ENCODE measurements at places on chromosomes 5 and 9.

DNA sequence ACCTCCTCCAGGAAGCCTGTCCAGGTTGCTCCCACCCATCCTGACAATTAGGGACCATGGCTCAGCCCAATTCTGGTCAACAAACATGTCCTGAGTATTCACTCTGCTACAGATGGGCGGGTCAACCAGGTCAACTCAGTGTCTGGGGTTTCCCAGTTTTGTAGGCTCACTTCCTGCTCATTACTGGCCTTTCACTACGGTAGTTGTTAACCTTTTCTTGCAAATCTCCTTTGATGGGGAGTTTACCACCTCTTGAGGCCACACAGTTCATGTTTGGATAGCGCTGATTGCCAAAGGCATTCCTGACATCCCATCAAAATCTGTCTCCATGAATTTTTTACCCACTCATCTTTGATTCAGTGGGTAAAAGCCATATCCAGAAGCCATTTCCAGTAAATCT is 13.8 kb downstream of the TMEM8B start:
- DNase-seq = no peak

DNA sequence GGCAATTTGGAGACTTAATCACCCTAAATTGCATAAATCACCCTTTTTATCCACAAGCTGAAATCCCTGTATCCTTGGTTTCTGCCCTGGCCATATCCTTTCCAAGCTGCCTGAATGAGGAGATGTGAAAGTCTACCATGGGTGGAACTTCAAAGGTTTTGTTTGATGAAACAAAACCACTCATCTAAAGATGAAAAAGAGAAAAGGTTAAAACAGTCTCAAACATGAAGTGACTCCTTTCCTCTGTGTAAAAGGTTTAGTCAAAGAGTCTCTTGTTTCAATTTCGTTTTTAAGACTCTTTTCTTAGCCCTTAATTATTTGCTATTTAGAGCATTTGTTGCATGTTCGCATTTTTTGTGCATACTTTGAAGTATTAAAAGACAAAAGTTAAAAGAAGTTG is 11.2 kb downstream of the SLC45A2 start:
- no peak for DNase-seq

GRCh38 chr5:145347026-145347616 is 488.0 kb downstream of the PRELID2 start:
- DNase-seq = peak; percentile 33

GRCh38 chr5:74122979-74123590 is 497.1 kb downstream of the ARHGEF28 start:
- no peak for DNase-seq

- DNase-seq = no peak
Measured at GRCh38 chr5:138352722-138353559, 456 bp downstream of the KDM3B start.

GRCh38 chr5:61969347-61969746 is 336.7 kb upstream of the KIF2A start:
- no peak for DNase-seq

- no peak for DNase-seq
Measured at GRCh38 chr5:5453131-5453530, 30.7 kb downstream of the ICE1 start.

GRCh38 chr5:21398511-21398910 is 1410.5 kb upstream of the CDH18 start:
- DNase-seq = no peak

- DNase-seq = no peak
Measured at GRCh38 chr5:152838241-152838786, 433.2 kb upstream of the NMUR2 start.

- peak; percentile 38 for DNase-seq
Measured at GRCh38 chr9:7363777-7364477, 435.7 kb downstream of the DMAC1 start.

- no peak for DNase-seq
Measured at GRCh38 chr5:134131165-134131564, 16.7 kb downstream of the TCF7 start.

DNA sequence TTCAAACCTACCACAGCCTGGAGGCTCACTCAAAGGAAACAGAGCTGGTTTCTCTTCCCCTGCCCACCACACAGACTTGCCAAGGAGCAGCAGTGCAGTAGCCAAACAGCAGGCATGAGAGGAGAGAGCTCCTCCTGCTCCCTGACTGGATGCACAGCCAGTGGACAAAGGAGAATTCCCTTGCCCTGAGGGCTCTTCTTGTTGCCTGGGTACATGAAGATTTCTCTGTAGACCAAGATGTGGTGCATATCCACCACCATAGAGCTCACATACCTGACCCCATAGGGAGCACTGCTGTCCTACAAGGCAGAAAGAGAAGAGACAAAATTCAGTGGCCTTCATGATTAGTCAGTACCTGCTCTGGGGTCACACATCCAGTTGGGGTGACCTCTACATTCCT is 56.3 kb upstream of the SPATA31E1 start:
- DNase-seq = no peak

- no peak for DNase-seq
Measured at GRCh38 chr9:105205787-105206495, 38.5 kb upstream of the SLC44A1 start.

GRCh38 chr5:175696139-175696854 is 38.4 kb downstream of the HRH2 start:
- DNase-seq = peak; percentile 68

- no peak for DNase-seq
Measured at GRCh38 chr9:78273761-78274160, 23.2 kb upstream of the PSAT1 start.

GRCh38 chr9:130078547-130078946 is 24.8 kb downstream of the GPR107 start:
- DNase-seq = no peak

DNA sequence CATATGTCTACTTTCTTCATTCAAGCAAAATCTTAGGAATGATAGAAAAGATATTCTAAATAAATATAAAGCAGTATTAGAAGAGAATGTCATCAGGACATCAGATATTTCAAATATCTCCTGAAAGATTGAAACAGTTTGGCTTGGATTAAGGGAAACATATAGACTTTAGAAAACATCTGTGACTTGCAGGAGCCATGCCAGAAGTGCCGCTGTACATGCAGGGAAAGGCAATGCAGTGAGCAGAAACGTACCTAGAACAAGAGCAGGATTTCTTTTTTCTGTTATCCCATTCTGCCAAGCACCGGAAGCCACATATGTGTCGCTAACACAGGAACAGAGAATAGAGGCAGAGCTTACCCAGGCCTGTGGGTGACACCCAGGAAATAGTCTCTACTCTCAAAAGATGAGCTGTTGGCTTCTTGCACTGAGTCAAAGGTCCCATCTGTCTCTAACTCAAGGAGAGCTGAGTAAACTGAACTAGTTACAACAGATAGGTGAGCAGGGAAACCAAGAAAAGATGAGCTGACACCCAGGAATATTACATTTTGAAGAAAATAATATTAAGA is 5.8 kb downstream of the ADAMTS19 start:
- DNase-seq = no peak

- DNase-seq = peak; percentile 15
Measured at GRCh38 chr5:1544294-1544961, 20.7 kb upstream of the LPCAT1 start.

- no peak for DNase-seq
Measured at GRCh38 chr9:7185612-7186011, 427.8 kb downstream of the KDM4C start.

GRCh38 chr5:179345433-179346321 is at the start of gene ADAMTS2:
Gene ADAMTS2 (minus strand): TSS chr5:179345461. CDS start chr5:179345328, 133 bp downstream.
- DNase-seq = peak; percentile 85

DNA sequence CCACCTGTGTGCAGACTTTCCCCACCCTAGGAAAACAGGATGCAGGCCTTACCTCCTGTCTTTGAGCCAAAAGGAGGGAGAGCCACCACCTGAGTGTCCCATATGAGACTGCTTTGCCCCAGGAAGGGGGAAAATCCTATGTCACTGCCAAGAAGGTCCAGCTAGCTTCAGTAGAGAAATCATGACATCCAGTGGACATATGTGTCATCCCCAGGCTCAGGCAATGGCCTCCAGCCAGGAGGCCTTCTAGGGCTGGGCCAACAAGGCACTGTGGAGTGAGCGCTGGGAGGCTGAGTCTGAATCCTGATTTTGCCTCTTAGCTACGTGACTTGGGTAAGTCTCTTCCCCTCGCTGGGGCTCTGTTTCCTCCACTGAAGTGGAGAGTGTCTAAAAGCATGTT is 60.2 kb downstream of the SMIM23 start:
- DNase-seq = no peak

DNA sequence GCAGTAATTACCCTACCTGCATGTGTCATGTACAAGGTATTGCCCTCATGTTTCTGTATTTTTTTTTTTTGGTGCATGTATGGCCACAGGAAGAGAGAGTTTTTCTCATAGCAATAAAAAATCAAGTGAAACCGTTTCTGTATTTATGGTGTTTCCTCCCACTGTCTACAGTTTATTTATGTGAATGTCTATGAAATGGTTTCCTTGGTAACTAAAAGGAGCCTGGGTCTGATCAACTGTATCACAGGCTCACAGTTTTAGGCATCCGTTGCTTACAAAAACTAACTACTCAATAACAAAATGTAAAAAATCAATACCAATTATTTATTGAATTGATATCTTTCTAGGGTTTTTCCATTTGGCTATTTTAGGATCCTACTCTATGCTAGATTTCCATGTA is 464.4 kb downstream of the TAF11L14 start:
- DNase-seq = no peak

DNA sequence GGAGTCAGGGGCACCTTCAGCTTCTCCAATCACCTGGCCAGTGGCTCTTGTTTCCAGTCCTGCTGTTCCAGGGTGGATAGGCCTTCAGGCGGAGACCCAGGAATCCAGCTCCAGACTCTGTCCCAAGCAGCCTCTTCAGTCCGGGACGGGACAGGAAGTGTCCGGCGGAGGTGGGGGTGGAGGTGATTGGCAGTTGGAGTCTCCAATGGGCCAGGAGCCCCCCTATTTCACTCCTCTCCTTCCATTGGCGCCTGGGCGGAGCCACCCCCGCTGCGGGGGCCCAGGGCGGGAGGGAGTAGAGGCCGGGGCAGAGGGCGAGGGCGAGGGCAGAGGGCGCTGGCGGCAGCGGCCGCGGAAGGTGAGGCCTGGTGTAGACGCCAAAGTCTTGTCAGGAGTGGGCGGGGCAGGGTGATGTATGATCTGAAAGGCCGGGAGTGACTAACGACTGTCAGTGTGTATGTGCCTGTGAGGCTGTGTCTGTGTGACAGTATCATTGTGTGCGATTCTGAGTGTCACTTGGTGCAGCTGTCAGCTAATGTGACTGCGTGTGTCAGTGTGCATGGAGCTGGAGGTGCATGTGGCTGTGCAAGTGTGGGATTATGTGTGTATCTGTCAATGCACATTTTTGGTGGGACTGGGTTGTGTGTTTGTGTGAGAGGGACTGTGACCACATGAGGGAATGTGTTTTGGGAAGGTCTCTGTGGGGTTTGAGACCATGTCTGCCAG is at the start of gene IL11RA:
IL11RA (plus strand) TSS at position 310 of the 726 bp plus-strand sequence. CDS start 3,033 bp downstream, outside the sequence.
- no peak for DNase-seq

DNA sequence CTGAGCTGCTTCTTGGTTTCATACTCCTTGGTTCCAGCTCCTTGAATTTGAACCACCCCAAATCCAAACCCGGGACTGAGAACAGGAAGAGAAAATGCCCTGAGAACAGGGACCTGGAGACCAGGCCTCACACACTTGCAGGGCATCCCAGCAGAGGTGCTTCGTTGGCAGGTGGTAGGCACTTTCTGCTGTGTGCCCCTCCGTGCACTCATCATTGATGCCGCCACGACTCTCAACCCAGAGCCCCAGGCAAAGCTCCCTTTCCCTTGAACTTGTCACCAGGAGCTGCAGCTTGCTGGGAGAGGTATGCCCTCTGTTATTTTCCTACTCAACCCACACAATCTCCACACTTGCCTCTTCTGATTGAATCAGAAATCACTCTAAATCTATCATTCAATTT is 217.8 kb upstream of the IRX1 start:
- DNase-seq = no peak

DNA sequence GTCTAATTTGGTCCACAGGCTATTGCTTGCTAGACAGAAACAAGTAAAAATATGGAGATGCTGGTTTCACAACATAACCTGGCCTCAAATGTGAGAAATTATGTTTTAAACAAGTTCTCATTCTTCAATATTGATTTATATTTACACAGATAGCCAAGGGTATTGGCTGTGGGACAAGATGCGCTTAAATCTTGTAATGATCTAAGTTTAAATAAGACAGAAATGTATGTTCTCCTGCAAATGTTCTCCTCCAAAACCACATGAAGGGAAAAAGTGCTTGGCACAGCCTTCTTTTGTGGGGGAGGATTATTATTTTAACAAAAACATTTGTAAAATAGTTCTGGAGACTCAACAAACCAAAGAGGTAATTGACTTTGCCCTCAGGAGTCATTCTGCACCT is 356.0 kb downstream of the DMAC1 start:
- no peak for DNase-seq

- DNase-seq = no peak
Measured at GRCh38 chr9:80028501-80028900, 456.7 kb downstream of the TLE4 start.

DNA sequence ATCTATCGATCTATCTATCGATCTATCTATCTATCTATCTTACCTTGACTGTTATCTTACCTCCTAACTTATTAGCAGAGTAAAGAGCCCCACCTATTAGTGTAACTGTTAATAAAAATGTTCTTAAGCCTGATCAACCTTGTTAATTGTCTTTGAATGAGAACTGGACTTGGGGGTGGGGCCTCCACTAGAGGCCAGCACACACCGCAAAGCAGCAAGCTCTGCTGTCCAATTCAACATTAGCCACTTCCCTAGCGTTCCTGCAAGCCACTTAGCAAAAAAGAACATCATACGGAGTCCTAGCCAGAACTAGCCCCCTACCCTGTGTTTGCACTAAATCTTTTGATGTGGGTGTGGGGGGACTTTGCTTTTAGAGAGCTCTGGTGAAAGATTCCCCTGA is 515.8 kb downstream of the KDM4C start:
- DNase-seq = no peak

Data from D341Med (cell line).